ENCODE measurements at places on chromosomes 2 and 18.

- peak; percentile 81 for DNase-seq
Observed at GRCh38 chr2:36329746-36330472, 25.7 kb upstream of the CRIM1 start.

DNA sequence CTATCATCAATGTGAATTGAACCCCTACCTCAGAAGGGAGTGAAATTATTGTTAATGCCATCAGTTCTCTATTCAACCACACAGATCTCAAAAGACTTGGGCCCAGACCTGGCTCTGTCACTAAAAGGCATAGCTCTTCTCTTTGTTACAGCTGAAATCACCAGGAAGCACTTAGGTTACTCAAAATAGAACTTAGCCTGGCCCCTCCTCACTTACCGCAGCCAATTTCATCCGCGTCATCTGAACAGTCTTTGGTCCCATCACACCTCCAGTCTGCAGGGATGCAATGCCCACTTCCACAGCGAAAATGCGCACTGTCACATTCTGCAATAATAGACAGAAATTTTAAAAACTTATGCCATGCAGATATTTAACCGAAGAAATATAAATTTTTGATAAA is 41.8 kb downstream of the LRP2 start:
- no peak for DNase-seq

DNA sequence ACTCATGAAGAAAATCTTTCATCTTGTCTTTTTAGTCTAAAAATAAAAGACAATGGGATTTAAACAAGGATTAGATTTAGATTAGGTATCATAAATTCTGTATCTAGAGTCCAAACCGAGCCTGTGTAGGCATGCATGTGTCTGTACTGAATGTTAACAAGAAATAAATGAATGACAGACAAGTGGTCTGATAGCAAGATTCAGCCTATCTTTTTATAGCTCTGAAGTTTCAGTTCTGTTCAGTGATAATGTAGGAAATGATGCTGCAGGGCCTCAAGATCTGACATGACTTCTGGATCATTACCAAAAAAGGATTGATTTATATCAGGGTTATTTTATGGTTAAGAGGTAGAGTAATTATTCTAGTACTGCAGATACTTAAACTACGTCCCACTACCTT is 137.0 kb upstream of the ATP5MC3 start:
- DNase-seq = no peak

GRCh38 chr2:130388221-130388907 is 32.5 kb downstream of the PTPN18 start:
- no peak for DNase-seq

- DNase-seq = peak; percentile 14
Observed at GRCh38 chr2:101395545-101396315, 8.4 kb upstream of the CREG2 start.

DNA sequence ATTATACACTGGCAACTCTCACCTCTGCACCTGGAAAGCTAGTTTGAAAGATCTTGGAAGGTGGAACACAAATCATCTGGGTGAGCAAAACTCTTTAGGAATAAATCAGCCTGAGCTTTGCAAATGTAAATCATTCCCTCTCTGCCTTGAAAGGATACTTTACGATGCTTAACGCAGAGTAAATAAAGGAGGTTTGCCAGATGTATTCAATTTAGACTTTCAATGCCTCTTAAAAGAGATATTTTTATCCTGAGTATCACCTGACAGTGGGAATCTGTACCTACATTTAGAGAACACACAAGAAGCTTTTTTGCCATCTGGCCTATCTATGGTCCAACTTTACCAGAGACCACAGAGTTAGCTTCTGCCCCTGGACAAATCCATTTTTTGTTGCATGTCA is 983.2 kb upstream of the CDH2 start:
- DNase-seq = no peak

- no peak for DNase-seq
Observed at GRCh38 chr2:109368798-109369197, 239.8 kb downstream of the SH3RF3 start.

DNA sequence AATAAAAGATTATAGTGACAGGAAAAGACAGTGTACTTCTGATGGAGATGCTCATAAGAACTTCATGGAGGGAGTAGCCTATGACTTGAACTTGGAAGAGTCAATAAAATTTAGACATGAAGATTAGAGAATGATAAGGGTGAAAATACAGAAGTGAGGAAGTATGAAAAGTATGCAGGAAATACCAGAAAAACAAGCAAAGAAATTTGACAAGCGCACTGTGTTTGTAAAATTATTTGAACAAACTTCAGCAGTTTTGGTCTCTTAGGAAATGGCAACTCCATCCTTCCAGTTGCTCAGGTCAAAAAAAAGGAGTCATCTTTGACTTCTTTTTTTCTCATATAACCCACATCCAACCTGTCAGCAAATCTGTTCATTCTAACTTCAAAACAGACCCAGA is 864.0 kb upstream of the ZEB2 start:
- DNase-seq = no peak

GRCh38 chr2:68714866-68715265 is 19.7 kb upstream of the ARHGAP25 start:
- no peak for DNase-seq

DNA sequence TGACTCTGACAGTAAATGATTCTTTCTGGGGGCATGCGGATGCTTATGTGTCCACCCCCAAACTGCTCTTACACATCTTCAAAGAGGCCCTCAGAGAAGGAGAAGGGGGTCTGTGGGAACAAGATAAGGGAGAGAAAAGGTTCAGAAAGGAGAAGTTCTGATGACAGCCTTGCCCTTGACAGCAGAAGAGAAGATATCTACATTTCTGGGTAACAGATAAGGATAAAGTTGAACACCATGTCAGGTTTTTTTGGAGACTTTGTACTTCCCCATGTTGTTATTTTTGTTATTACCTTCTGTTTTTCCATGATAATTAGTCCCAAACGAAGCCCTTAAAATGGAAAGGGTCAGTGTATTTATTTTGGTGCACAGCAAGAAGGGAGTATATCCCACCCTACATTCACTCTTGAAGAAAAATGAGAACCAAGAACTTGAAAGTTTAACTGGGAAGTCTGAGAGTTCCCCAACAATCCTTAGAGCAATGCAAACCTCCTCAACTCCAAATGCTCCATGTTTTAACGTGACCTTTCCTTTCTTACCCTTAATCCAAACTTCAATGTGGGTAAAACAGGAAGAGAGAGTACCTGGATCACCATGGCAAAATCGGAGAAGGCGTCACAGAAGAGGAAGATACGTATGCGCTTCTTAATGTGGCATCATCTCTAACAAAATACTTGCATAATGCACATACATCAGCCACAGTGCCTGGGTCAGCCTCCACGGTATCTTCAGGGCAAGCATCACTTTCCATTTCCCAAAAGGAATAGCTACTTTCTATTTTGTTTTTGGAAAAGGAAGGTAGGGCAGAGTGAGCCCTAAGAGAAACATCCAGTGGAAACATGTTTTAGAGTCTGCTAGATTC is 264.6 kb upstream of the STON1 start:
- DNase-seq = no peak

- DNase-seq = no peak
Observed at GRCh38 chr18:39636931-39637330, 2071.3 kb upstream of the CELF4 start.

DNA sequence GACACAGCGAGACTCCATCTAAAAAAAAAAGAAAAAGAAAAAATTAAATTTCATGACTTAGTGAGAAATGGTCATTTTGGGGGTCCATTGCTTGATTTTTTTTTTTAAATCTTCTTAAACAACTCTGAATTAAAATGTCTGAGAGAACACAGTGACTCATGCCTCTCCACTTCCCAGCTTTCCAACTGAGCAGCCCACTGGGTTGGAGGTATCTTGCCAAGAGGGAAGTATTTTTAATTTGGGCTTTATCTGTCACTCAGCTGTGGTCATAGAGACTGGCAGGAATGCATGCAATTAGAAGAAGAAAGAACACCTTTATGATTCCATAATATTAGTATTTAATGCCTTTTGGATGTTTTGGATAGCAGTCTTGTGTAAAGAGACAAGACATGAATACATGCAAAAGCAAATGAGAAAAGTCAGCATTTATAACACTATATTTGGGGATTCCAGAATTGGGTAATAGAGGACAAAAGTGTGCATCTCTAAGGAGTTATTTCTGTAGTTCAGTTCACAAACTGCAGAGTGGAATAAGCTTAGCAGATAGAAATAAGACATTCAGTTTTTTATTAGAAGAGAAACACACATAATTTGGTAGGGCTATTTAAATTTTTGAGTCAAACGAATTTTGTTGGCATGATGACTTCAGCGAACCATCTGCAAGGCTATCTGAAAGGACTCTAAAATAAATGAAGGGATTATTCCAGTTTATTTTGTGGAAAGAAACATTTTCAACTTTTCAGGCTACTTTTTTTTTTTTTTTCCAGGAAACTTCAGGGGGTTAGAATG is 254.8 kb downstream of the TGIF1 start:
- DNase-seq = no peak

DNA sequence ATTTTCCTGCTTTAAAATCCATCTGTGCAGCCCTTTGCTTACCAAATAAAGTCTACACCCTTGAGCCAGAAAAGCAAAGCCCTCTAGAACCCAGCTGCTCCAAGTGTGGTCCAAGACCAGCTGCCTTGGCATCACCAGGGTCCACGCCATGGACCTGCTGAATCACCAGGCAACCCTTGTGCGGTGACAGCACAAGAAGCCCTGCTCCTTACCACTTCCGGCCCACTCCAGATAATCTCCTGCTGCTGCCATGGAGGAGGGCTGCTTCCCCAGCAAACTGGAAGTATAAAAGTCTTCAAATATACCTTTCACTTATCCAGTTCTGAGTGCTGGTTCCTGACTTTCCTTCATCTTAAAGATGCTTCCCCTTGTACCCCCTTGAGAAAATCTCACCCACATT is 106.0 kb upstream of the PKDCC start:
- DNase-seq = no peak

DNA sequence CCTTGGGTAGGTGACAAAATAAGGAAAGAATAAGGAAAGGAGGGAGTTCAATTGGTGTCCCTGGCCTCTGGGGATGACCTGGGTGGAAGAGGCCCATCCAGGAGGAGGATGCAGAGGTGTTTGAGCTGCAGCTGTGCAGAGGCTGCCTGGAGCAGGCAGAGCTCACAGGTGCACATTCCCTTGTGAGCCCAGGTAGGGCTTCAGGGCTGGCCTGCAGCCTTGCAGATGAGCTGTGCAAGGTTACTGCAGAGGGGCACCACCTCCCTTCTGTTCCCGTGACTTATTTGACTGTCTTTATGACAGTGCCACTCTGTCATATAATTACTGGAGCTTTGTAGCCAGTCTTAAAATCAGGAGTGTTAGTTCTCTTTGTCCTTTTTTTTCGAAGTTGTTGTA is 263.2 kb upstream of the HS6ST1 start:
- DNase-seq = no peak

DNA sequence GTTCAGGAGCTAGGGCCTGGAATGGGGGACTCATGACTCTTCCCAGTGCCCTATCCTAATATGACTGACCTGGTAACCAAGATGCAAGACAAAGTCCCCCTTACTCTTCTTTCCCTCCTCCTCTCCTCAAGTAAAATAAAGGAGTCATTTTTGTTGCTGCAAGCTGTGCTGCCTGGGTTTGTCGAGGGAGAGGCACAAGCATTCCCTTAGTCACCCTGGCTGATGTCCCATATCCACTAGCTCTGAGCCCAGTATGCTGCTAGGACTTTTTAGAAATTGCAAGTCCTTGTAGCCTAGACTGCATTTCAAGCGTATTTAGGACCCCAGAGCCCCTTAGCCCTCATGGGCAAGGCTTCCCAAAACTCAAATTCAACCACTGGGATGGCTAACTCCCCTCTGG is 338.5 kb upstream of the SETBP1 start:
- DNase-seq = no peak

- peak; percentile 41 for DNase-seq
Observed at GRCh38 chr2:218230882-218231281, 13.9 kb downstream of the ARPC2 start.

- peak; percentile 5 for DNase-seq
Observed at GRCh38 chr18:6807515-6808257, 78.2 kb downstream of the ARHGAP28 start.

- no peak for DNase-seq
Observed at GRCh38 chr2:235607546-235608199, 113.8 kb downstream of the AGAP1 start.

- DNase-seq = no peak
Observed at GRCh38 chr2:136254681-136255080, 136.7 kb upstream of the CXCR4 start.

- DNase-seq = no peak
Observed at GRCh38 chr2:1856922-1857321, 112.6 kb upstream of the PXDN start.

GRCh38 chr18:23398401-23398800 is 54.7 kb upstream of the RIOK3 start:
- DNase-seq = peak; percentile 76

GRCh38 chr2:174334781-174335251 is at the start of gene SP9:
Gene SP9, plus strand, starts transcription at chr2:174334954. Its CDS starts 139 bp downstream, at chr2:174335093.
- DNase-seq = no peak

GRCh38 chr2:119723186-119723585 is 36.5 kb upstream of the PTPN4 start:
- DNase-seq = no peak

GRCh38 chr2:144126302-144126701 is 393.6 kb downstream of the ZEB2 start:
- DNase-seq = no peak

DNA sequence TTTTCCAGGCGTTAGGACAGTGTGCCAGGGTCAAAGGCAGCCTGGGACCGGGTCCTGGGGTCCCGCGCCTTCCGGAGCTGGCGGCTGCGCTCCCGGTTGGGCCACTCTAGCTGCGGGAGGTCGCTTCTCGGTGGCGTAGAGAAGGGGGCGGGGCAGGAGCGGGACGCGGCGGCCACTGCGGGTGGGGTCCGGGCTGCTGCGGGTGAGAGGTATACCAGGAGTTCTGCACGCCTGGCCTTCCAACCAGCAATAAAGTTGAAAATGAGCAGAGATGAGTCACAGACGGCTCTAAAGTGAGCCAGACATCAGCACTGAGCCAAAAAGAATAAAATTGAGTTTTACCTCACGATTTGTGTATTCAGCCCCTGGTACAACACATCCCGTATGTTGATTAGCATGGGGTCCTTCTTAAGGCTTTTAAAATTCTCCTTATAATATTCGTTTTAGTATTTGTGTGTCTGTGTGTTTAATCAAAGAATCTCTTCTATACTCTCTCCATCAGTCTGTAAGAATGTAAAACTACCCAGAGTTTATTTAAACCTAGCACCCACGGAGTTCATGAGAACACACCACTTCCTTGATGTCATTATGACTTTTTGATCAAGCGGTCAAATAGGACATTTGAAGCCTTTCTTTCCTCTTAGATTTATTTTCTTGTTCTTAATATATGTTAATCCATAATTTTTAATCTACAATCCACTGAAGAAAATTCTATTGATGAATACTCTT is at the start of gene C1GALT1C1L:
TSS of gene C1GALT1C1L (minus strand) at position 108 of the 729 bp plus-strand sequence. CDS start at position 1, 107 bp downstream.
- peak; percentile 29 for DNase-seq

GRCh38 chr2:196399722-196400691 is 228.6 kb upstream of the STK17B start:
- peak; percentile 93 for DNase-seq

DNA sequence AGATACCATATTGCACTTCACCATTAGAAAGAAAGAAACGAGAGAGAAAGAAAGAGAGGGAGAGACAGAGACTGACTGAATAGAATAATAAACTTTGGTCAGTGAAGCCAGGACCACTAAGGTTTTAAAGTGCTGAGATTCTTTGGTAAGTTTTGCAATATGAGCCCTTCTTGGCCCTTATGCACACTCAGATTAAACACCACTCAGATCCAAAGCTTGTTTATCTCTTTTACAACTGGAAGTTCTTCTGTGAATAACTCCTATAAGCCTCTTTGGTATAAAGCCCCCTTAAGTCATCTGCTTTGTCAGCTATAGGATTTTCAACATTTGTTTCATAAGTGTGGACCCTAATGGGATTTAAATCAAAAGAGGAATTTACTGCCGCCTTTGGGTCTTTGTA is 40.8 kb downstream of the PID1 start:
- no peak for DNase-seq

Measured in HCEC 1CT (cell line).